ENCODE measurements at places on chromosomes 3 and 15.

- DNase-seq: no peak
Observed at GRCh38 chr15:82613747-82614146, 33.4 kb downstream of the CPEB1 start.

- no peak for DNase-seq
Observed at GRCh38 chr3:14234251-14235002, 55.8 kb downstream of the LSM3 start.

DNA sequence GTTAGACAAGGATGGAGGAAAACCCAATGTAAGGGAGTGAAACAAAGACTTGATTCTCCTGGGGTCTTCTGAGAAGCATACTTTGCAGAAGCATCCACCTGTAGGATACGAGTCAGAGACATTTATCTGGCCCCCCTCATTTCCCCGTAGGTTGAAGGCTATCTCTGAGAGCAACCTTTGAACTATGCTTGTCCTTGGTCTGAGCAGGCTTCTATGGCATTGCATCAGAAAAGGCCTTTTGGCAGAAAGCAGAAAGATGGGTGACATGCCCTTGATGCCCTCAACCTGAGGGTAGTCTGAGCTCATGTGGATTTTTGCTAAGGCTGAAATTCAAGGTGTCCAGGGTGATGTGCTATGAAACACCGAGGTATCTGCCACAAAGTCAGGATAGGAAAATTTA is 131.6 kb upstream of the SGO1 start:
- no peak for DNase-seq

- DNase-seq: no peak
Observed at GRCh38 chr15:41417418-41418195, 712 bp downstream of the RTF1 start.

DNA sequence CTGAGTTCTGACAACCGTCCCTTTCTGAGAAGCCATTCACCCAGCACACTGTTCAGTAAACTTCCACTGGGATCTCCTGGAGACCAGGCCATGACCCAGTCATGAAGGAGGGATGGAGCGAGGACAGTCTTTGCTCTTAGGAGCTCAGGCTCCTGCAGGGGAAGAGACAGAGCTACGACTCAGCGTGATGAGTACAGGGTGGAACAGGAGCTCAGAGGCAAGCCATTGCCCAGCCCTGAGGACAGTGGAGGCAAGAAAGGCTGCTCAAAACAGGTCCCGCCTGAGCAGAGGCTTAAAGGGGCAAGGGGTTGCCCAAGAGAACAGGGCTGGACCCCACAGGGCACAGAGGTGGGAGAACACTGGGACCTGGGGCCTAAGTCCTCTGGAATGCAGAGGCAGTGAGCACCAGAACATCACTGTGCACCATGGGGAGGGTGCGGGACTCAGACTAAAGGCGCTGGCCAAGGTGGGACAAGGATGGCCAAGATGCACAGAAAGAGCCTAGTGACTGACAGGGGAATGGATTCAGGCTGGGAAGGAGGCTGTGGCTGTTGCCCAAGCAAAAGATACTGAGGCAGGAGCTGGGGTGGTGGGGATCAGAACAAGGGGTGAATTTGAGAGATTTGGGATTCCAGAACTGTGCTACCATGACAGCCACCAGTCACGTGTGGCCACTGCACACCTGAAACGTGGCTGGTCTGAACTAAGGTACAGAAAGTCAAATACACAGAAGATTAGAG is 25.8 kb downstream of the TMEM43 start:
- DNase-seq: no peak

GRCh38 chr3:56682462-56683121 is 473 bp downstream of the TASOR start:
- peak; percentile 62 for DNase-seq

- DNase-seq: no peak
Observed at GRCh38 chr15:67100801-67101581, 35.6 kb downstream of the SMAD3 start.

DNA sequence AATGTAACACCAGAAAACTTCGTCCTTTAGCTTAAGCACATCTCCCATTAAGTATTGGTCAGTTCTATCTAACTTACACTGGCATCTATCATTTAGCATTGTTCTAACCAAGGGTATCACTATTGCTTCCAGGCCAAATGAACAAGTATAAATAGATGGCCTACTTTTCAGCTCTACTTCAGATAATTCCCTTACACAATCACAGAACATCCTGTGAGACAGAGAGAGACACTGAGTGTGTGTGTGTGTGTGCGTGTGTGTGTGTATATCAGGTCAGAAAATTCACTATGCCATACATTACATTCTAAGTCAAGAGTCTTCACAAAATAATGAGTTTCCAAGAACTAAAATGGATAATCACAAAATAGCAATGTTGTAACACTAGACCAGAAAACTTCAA is 39.1 kb downstream of the SCAPER start:
- no peak for DNase-seq

GRCh38 chr15:67091071-67091979 is 25.9 kb downstream of the SMAD3 start:
- DNase-seq: no peak

DNA sequence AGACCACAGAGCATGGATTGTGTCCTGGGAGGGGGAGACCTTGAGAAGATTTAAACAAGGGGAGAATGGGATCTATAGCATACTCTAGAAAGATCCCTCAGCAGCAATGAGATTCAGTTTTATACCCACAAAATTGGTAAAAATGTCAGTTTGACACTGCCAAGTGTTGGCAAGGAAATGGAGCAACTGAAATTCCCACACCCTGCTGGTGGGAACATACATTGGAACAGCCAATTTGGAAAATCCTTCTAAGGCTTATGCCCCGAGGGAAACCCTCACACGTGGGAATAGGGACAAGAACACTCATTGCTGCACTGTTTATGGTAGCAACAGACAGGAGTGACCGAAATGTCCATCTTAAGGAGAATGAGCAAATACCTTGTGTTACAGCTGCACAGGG is 5.0 kb upstream of the DNAJB8 start:
- no peak for DNase-seq

GRCh38 chr3:21484057-21484827 is 266.8 kb downstream of the ZNF385D start:
- peak; percentile 5 for DNase-seq

GRCh38 chr15:80906159-80906766 is 83.4 kb downstream of the MESD start:
- no peak for DNase-seq

- no peak for DNase-seq
Observed at GRCh38 chr15:39287322-39288195, 293.3 kb upstream of the THBS1 start.

DNA sequence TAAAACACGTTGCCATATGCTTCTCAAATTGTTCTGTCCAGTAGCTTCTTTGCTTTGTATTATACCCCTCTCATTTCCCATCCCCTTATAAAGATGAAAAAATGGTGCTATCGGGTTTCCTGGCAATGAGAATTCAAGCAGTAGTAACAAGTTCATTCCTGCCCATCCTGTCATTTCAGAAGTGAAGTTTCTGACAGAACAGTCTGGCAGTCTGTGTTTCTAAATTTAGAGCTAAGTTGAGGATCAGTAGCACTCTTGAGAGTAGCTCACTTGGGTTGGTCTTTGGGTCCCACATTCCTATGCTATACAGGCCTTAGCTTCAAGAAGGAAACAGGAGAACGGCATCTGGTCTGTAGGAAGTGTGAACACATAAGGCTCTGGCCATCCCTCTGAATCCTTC is 134.6 kb downstream of the GHSR start:
- DNase-seq: no peak

DNA sequence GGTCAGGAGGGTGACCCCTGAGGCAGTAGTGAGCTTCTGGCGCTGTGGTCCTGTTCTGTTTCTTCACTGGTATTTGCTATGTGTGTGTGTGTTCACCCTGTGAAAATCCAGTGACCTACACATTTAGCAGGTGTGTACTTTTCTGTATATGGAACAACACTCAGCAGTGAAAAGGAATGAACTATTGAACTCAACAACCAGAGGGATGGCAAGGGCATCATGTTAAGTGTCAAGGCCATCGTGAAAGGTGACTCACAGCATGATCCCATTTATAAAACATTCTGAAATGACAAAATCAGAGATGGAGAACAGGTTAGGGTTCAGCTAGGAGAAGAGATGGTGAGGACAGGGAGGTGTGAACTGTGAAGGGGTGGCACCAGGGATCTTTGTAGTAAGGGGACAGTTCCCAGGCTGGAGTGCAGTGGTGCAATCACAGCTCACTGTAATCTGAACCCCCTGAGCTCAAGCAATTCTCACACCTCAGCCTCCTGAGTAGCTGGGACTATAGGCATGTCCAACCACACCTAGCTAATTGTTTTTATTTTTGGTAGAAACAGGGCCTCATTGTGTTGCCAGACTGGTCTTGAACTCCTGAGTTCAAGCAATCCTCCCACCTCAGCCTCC is 10.0 kb upstream of the RAB43 start:
- no peak for DNase-seq

DNA sequence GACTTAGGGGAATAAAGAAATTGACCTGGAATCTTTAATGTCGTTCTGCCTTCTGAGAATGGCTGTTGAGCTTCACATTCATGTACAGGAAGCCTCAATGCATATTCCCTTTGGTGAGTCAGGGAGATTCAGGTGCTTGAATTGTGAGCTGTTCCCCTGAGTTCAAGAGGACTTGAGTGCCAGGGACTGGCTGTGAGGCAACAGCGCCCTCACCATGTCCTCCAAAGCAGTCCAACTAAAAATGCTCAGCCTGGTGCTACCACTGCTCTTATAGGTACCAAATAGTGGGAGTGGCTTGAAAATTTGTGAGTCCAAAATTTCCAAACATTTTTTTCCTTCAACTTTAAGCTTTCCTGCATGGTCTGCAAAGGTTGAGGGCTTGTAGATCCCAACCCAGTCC is 54.1 kb downstream of the LEO1 start:
- DNase-seq: no peak

GRCh38 chr3:170584585-170585007 is 1.3 kb downstream of the SLC7A14 start:
- peak; percentile 49 for DNase-seq

- no peak for DNase-seq
Observed at GRCh38 chr3:149449799-149450198, 24.7 kb upstream of the TM4SF4 start.

DNA sequence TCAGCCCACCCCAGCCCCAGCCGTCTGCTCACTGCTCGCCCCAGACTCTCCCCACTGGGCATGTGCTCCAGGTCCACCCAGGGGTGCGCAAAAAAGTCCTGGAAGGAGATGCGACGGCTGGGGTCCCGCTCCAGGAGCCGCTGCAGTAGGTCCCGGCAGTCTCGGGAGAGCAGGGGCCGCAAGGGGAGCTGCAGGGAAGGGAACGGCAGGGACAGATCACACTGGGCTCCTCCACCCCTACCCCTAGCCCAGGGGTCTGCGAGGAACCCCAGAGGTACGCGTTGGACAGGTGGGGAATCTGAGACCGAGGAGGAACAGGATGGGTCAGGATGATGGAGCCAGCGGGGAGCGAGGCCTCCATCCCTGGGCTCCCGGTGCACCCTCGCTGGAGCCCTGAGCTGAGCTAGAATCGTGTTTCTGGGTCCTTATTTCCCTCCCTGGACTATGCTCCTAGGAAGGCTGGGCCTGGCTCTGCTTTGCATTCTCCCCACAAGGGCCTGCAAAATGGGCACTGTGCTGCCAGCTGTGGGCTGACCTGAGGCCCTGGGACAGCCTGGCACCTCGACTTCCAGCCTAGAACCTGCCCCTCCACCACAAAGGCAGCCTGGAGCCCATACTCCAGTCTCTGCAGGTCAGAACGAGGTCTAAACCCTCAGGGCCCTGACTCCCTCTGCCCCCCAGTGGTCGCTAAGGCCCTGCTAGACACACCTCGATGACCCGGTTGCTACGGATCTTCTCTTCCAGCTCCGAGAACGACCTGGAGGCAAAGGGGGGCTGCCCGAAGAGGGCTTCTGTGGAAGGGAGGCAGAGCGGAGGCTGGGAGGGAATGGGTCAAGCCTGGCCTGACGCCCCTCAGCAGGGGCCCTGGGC is 3.2 kb downstream of the ULK3 start:
- DNase-seq: no peak

GRCh38 chr3:170346481-170347392 is 10.8 kb upstream of the SKIL start:
- no peak for DNase-seq

- no peak for DNase-seq
Observed at GRCh38 chr3:177553012-177553411, 355.7 kb upstream of the TBL1XR1 start.

- no peak for DNase-seq
Observed at GRCh38 chr3:52136513-52136912, 17.7 kb downstream of the POC1A start.

- DNase-seq: no peak
Observed at GRCh38 chr3:71949442-71949841, 164.5 kb upstream of the PROK2 start.

DNA sequence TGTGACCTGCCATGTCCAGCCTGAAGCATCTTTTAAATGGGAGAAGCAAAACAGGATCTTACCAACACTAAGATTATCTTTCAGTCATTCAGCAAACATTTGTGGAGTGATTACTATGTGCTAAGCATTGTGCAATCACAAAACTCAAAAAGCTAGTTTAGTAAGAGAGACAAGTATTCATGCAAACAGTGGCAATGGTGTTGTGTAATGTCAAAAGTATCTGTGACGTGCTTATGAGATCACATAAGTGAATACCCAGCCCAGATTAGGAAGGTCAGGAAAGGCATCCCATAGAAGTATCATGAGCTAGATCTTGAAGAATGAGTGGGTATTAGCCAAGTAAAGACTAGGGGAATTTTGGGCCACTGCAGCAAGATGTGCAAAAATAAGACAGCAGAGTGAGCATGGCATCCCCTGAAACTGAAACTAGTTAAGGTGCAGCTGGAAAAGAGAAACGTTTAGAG is 32.1 kb downstream of the SEC62 start:
- no peak for DNase-seq

GRCh38 chr3:16932877-16933276 is 48.1 kb downstream of the PLCL2 start:
- no peak for DNase-seq

- DNase-seq: peak; percentile 73
Observed at GRCh38 chr15:43187544-43188155, 2.4 kb downstream of the CCNDBP1 start.

- DNase-seq: no peak
Observed at GRCh38 chr3:20870106-20870899, 684.3 kb upstream of the SGO1 start.

DNA sequence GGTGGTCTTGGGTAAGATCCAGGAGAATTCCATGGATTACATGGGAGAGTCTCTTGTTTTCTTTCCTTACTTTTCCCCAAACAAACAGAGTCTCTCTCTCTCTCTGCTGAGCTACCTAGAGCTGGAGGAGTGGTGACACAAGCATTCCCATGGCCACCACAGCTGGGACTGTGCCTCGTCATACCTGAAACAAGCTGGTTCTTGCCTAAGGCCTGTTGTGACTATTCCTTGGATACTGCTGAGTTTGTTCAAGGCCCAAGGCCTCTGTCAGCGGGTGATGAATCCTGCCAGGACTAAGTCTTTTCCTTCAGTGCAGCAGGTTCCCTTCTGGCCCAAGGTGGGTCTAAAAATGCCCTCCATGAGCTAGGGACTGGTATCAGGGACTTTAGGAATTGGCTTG is 378.1 kb upstream of the ZNF385D start:
- no peak for DNase-seq

- no peak for DNase-seq
Observed at GRCh38 chr3:54071601-54072000, 50.8 kb upstream of the CACNA2D3 start.

Measured in hippocampal formation (tissue), 2 donors.